Esophagus squamous epithelium (tissue), 5 donors: ENCODE measurements at places on chromosomes 3 and 15. TPM values are rescaled to one million over a fixed set of nuclear protein-coding genes. Genes with fewer than 3 reads are reported as not detected.

DNA sequence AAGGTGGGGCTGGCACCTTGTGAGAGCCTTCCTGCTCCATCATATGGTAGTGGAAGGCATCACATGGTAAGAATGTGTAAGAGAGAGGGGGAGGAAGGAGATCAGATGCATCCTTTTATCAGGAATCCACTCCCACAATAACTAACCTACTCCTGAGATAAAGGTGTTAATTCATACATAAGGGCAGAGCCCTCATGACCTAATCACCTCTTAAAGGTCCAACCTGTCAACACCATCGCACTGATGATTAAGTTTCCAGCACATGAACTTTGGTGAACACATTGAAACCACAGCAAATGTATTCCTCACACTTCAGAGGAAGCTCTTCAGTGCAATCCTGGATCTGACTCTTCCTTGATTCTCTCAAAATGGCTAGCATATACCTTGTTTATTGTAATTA is 55.4 kb downstream of the PLSCR2 start:
- no peak for DNase-seq
- H3K4me3 ChIP-seq = no peak overlapping the region
- H3K36me3 ChIP-seq = no peaks in the 10 kb centered on the region
- H3K27ac ChIP-seq = no peak overlapping the region
- H3K27me3 ChIP-seq = no peaks in the 10 kb centered on the region
- H3K4me1 ChIP-seq = no peaks in the 10 kb centered on the region

DNA sequence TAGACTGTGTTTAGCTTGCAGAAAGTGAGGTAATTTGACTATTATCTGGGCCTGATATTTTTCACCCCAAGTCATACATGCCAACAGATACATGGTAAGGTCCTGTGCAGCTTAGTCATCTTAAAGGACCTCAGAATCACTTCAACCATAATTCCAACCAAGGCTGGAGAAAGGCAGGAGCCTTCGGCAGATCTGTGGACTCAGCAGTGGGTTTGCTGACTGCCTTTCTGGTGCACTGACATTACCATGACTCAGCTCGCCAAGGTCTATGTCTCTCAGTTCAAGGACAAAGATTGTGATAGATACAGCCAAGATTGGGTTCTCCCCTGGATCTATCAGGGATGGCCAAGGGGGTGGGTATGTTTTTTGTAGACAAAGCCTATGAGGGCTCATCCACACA is 32.7 kb downstream of the LYZL4 start:
- H3K27me3 ChIP-seq = no peaks in the 10 kb centered on the region
- no peak for DNase-seq
- H3K27ac ChIP-seq = no peak overlapping the region
- no peak overlapping the region for H3K4me3 ChIP-seq
- peaks cover 10% of the 10 kb centered on the region for H3K4me1 ChIP-seq

GRCh38 chr3:100615684-100616083 is 6.3 kb downstream of the ADGRG7 start:
- no peak overlapping the region for H3K4me3 ChIP-seq
- no peak overlapping the region for H3K27ac ChIP-seq
- no peaks in the 10 kb centered on the region for H3K4me1 ChIP-seq
- H3K27me3 ChIP-seq = no peaks in the 10 kb centered on the region
- no peaks in the 10 kb centered on the region for H3K36me3 ChIP-seq
- no peak for DNase-seq

Gene IL17RE
- total RNA-seq = 7.5 TPM

Gene ROBO1
- 25.0 TPM for total RNA-seq
